Motor neuron (in vitro differentiated cells): ENCODE measurements at places on chromosomes 3 and 15. TPM values are rescaled to one million over a fixed set of nuclear protein-coding genes. Genes with fewer than 3 reads are reported as not detected.

Gene TIMMDC1
- total RNA-seq, result 76.7 and 82.2 TPM in 2 replicates

Gene NUP210
- total RNA-seq, result 9.0 and 13.3 TPM in 2 replicates

Gene TICRR
- total RNA-seq, result 12.6 and 16.0 TPM in 2 replicates

Gene GOLGA8J
- 0.11 and 0.25 TPM in 2 replicates for total RNA-seq

Gene IL17RE
- total RNA-seq, result 1.5 and 2.3 TPM in 2 replicates

Gene CYP8B1
- 0.05 and 0.19 TPM in 2 replicates for total RNA-seq

Gene SNX22
- total RNA-seq, result 3.1 and 3.6 TPM in 2 replicates

- ATAC-seq, result no peak
Measured at GRCh38 chr3:197953881-197954280, 3.9 kb downstream of the RPL35A start.

DNA sequence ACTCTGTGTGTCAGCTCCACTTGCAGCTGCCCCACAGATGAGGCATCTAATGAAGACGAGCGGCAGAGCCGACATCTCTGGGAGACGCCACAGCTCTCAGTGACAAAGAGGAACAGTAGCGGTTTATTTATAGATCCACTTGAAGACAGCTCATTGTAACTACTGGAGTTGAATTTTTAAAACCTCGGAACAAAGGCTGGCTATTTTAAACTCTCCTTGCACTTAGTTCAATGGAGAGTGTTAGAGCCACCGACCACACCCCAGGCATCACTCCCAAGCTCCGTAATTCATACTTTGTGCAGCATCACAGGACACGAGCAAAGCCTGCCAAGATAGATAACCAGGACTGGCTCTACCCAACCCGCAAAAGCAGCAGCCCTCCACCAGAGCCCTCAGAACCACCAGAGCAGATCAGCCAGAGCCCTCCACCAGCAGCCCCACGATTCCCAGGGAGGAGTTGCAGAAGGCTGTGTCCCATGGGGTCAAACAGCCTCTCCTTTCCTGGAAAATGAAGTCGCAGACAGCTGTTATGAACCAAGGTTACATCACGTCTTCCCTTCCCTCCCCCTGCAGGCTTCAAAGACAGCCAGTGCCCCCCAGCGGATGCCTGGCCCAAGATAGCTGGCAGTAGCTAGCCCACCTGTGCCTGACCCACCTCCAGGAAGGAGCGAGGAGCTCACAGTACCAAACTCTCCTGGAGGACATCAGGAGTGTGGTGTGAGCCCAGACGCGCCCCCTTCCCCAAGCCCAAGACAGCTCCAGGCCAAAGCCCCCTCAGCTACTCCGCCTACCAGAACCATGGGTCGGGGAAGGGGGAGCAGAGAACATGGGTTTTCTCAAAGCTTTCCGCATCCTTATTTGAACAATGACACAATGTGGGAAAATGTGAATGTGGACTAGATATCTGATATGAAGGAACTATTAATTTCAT, 45.7 kb downstream of the POC1A start:
- peak; percentile 88 for ATAC-seq

DNA sequence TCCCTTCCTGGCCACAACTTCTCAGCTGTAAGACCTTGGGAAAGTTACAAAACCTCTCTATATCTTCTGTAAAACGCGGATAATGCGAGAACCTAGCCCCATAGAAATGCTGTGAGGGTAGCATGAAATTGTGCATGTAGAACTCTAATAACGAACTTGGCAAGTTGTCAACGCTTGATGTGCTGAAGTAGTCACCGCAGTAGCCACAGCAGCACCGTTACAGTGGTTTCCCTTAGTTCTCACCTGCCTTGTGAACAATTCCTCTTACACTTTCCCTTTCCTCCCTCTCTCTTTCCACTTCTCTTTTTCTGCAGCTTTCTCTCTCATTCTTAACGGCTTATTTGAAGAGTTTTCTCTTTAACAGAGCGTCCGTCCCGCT, 447 bp upstream of the SHQ1 start:
- ATAC-seq, result no peak

- ATAC-seq, result no peak
Measured at GRCh38 chr3:36954452-36955134, 9.7 kb upstream of the TRANK1 start.

DNA sequence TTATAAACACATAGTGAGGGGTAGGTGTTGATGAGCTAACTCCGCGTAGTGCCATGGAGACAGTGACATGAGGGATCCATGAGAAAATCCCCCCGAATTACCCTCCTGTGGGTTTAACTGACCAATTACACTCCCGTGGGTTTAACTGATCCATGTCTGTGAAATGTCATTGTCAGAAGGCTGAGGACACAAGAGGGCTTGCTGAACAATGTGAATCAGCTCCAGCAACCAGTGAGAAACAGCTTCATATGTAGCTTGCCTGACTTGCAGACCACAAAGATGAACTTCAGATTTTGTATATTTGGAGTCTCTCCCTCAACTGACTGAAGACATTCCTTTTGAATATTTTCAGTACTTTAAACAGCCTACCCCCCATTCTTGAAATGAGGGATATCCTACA, 144.9 kb downstream of the FBN1 start:
- ATAC-seq, result no peak

GRCh38 chr3:11583235-11583634, 60.5 kb downstream of the VGLL4 start:
- ATAC-seq, result no peak

DNA sequence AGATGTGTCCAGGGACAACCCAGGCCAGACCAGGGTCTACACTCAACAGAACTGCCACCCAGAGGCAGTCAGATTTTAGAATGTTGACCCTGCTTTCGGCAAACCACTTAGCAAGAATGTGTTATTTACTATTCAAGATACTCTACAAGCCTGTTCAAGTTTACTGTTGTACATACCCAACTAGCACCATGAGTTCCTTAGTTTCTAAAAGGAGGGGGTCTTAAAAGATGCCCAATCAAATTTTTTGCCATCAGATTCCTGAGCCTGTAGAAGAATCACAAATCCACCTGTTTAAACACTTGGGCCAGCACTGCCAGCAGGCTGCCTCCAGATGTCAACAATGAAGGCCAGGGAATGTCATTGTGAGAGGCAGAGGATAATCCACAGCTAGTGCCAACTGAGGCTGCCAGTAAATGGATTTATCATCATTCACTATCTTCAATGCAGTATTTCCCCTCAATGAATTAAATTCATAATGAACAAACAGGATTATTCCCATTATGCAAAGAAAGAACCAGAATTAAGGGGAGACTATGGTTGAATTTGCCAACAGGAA, 43.5 kb upstream of the SNRPA1 start:
- no peak for ATAC-seq

DNA sequence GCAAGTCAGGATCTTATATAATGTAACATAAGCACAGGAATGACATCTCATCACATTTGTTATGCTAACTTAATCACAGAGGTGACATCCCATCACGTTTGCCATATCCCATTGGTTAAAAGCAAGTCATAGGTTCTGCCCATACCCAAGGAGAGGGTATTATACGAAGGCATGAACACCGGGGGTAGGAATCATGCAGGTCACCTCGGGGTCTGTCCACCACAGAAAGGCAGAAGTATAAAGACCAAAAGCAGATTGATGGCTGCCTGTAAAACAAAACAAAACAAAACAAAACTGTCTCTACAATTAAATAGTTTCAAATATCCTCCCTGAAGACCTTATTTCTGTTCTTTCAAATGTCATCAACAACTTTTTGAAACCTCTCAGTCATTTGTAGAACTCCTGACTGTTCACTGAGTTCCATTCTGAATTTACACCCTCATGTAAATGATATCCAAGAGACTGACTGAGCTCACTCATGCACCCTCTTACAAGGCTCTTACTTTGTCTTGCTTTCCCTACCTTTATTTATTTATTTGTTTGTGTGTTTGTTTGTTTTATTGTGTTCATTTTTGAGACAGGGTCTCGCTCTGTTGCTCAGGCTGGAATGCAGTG, 22.7 kb upstream of the ZNF639 start:
- no peak for ATAC-seq

- ATAC-seq, result no peak
Measured at GRCh38 chr15:69755551-69756310, 303.1 kb downstream of the RPLP1 start.

- peak; percentile 57 for ATAC-seq
Measured at GRCh38 chr3:140251678-140252077, 316.7 kb downstream of the CLSTN2 start.

DNA sequence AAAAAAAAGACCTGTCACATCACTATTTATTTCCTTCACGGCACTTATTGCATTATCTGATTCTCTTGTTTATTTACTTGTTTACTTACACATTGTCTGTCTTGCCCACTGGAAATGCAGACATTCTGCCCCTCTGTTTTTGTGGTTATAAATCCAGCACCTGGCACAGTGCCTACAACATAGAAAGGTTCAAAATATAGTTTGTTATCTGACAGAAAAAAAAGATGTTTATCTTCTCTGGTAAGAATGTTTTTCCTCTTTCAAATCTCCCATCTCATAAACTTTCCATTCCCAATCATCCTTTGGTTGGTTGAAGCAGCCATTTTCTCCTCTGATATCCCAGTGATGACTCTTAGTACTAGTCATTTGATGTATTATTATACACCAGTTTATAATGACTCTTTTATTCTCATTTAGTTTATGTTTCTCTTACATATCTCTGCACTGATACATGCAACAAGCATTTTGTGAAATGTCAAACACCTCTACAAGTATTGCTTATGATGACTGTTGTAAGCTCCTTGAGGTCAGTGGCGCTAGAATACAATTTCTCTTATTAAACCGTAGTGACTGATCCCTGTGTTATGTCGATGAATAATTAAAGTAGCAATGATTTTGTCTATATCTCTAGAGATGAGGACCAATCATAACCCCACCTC, 398.4 kb upstream of the TBL1XR1 start:
- ATAC-seq, result no peak

DNA sequence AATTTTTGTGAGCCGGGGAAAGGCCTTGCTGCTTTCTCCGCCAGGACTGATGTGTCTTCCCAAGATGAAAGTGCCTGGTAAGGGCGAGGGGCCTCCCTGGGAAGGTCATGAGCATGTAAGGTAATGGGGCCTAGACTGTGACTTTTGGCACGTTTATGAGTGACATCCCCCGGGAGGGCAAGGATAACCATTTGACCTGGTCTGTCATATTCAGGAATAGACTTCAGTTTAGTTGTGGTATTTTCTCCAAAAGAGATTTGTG, 631 bp upstream of the CNBP start:
- ATAC-seq, result peak; percentile 1

DNA sequence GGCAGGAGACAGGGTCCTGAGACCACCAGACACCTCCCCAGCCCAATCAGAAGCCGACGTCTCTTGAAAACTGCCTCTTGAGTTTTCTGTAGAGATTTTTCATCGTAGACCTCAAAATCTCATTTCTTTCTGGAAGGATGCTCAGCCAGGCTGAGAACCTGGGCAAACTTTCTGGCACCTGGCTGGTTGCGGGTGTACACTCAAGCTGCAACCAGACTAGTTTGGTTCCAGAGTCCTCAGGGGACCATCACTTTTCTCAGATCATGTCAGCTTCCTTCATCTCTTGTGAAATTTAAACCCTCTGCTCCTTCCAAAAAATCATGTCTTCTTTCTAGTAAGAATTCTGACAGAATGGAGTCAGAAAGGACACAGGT, 45.1 kb downstream of the CMTM7 start:
- ATAC-seq, result no peak

- ATAC-seq, result peak; percentile 84
Measured at GRCh38 chr15:76336254-76337058, at the start of gene ISL2. TSS of gene ISL2 (plus strand) at chr15:76336773. CDS start at chr15:76336884, 111 bp downstream.

- ATAC-seq, result no peak
Measured at GRCh38 chr3:38595393-38595792, 54.1 kb downstream of the SCN5A start.

DNA sequence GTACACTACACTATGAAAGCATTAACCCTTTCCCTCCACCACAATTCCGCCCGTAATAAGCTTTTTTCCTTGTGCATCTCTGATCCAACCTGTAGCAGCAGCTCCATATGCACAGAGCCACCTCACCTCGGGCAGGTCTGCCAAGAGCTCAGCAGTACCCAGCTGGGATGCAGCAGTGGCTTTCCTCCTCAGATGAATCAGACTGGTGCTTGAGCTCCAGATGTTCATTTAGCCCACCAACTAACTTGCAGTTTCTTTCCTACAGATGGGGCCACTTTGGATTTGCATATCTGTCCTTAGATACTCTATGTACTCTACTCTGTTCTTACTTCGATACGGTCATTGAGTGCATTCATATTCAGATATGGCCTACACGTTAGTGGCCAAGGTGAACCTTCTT, 14.8 kb upstream of the FSIP1 start:
- ATAC-seq, result no peak

- ATAC-seq, result no peak
Measured at GRCh38 chr3:18656866-18657265, 231.7 kb upstream of the SATB1 start.

DNA sequence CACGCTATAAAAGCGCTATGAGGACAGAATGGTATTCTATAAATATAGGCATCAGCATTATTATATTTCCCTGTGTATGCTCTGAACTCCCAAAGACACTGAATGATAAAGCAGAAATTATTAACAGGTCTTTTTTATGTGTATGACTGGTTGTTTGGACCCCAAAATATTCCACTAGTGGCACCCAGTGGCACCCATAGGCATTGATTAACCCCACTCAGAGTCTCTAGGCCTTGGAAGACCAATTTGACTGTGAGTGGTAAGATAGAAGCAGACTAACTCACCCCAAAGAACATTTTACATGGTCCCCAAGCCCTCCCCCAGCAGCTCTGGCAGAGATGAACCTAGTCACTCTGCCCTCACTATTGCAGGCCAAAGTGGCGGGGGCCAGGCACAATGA, 45.4 kb upstream of the UBE2E1 start:
- no peak for ATAC-seq

DNA sequence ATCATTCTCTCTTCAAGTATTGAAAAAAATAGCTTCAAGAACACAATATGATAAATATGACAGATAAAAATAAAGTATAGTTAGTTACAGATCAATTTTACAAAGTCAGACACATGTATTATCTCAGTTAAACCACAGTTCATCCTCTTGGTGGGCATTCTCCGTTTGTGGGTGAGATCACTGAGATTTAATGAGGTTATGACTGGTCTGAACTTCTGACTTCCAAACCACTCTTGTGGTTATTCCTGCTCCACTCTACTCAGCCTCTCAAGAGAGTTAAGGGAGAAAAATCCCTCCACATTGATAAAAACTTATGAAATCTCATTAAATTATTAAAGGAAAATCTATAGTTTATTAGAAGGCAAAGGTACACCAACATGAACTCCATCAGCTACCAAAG, 229.9 kb upstream of the LRTM1 start:
- no peak for ATAC-seq

DNA sequence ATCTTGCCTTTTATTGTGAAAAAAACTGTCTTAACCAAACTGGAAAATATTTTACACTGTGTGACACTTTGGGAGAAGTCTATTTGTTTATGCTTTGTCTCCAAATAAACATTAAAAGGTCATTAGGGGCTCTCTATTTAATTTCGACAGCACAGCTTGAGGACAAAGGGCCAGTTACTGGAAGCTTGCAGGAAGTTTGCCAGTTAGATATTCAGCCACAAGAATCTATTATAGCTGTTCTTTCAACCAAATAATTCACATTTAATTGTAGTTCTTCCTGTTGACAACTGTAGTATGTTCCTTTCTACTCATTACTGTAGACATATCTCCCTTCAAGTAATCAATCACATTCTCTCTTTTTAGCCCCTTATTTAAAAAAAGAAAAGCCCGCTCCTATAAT, 6.1 kb downstream of the CP start:
- no peak for ATAC-seq

- ATAC-seq, result no peak
Measured at GRCh38 chr15:81182031-81182755, 14.5 kb upstream of the IL16 start.

GRCh38 chr3:141789281-141789680, 26.1 kb downstream of the GRK7 start:
- ATAC-seq, result peak; percentile 23

- no peak for ATAC-seq
Measured at GRCh38 chr3:54847361-54847760, 80.5 kb downstream of the LRTM1 start.
